ENCODE measurements at places on chromosomes 3 and 15.

GRCh38 chr3:107285197-107285596, 92.0 kb upstream of the CCDC54 start:
- no peak for DNase-seq

- DNase-seq: no peak
These were observed 80.5 kb downstream of the USF3 start for GRCh38 chr3:113615976-113616375.

- DNase-seq: no peak
These were observed 22.7 kb downstream of the KLHL6 start for GRCh38 chr3:183532620-183533411.

GRCh38 chr3:38028621-38029361, 651 bp downstream of the PLCD1 start:
- no peak for DNase-seq
